ENCODE measurements at places on chromosomes 6 and 20. TPM values are rescaled to one million over a fixed set of nuclear protein-coding genes. Genes with fewer than 3 reads are reported as not detected.

Gene BTNL2
- total RNA-seq: not detected

Gene MLN
- total RNA-seq: not detected

Gene THBS2
- total RNA-seq: 1.3 TPM

Gene EYA4
- 0.79 TPM for total RNA-seq

Gene TPBG
- 55.4 TPM for total RNA-seq

Gene TFAP2C
- 39.7 TPM for total RNA-seq
